ENCODE measurements at places on chromosomes 1 and 21.

- no peak for DNase-seq
Measured at GRCh38 chr1:26861286-26861701, 1.7 kb upstream of the SFN start.

DNA sequence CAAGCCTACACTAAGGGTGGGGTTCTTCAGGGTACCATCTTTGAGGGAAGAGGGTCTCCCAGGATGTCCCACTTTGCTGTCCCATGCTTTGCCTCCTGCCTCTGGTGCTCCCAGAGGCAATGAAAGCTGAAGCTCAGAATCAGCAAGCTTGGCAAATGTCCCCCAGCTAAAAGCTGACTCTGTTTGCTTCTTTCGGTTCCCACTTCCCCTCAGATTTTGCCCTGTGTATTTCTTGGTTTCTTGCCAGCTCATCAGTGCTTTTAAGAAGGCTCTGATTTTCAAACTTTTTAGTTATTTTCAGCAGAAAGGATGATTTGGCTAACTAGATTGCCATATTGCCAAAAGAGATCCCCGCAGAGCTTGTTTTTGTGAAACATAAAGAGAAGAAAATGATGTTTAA lies 33.1 kb upstream of the COG2 start:
- DNase-seq = no peak

DNA sequence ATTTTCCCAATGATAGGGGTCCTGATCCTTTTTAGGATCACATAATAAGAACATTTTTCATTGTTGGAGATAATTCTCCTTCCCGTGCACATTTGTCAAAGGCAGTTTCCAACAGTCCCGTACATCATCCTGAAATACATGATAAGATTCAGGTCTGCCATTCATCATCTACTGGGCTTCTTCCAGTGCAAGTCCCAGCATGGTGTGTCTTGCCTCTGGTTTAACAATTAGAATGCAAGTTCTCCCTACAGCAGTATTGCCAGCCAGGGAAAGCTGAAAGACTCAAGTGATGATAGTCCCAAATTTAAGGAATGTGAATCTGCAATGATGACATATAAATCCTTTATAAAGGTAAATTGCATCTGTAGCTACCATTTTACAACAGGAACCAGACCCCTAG lies 146.2 kb downstream of the DAB1 start:
- no peak for DNase-seq

DNA sequence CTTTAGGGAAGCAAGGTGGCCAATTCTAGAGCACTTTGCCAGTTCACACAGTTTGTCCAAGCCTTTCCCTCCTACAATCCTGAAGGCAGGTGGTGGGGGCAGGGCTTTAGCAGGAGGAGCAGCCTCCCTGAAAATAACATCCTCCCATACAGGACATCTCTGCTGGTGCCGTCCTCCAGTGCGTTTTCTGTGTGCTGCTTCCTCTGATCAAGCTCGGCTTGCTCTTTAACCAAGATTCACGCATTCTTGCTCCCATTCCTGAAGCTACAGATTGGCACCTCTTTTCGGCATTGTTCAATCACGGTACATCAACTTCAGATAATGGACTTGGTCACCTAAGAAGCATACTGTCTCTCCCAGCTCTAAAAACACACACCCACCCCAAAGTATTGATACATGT lies 7.5 kb upstream of the DPT start:
- DNase-seq = no peak

GRCh38 chr1:156711011-156711817 lies 5.8 kb upstream of the CRABP2 start:
- DNase-seq = no peak

DNA sequence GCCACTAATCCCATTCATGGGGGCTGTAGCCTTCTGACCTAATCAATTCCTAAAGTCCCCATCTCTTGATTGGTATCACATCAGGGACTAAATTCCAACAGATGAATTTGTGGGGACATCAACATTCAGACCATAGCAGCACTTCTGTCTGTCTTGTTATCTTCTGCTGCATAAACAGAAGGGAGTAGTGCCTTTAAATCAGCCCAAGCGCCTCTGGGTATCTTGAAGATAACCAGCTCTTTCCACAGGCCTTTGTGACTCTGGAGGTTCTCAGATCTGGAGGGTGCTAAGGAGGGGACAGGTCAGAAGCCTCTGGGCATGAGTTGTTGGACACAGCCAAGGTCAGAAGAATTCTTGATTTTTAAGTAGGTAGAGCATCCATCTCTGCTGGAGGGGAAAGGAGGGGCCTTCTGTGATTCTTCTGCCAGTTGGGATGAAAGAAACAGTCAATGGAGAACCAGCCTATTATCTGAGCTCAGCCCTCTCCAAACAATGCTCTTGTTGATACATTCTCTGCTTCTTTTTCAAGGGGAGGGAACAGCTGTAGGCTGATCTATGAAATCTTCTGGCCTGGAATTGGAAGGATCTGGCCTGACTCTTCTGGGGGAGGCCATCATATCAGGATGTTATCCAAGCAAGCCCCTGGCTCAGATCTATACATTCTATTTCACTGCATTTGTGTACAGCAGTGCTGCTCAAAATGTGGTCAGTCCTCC lies 31.3 kb upstream of the LRIG2 start:
- no peak for DNase-seq

DNA sequence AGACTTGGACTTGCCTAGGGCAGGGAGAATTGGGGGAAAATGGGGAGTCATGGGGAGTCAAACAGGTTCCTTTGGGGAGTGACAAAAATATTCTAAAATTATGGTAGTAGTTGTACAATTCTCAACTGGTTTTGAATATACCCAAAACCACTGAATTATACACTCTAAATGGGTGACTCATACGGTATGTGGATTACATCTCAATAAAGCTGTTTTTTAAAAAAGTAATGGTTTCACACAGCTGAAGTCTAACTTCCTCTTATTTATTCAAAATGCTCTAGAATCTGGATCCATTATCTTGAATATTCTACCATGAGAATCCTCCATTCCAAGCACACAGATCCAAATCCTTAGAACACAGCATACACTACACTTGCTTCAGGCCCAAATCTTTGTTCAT lies 11.1 kb downstream of the EIF4G3 start:
- DNase-seq = no peak

All from NCI-H187 (cell line).